Stimulated activated CD4-positive, alpha-beta T cell treated with anti-CD3 and anti-CD28 coated beads, TNF-alpha, amount 100 ng/mL, for 48 hours (primary cell): ENCODE measurements at places on chromosomes 4 and X.

DNA sequence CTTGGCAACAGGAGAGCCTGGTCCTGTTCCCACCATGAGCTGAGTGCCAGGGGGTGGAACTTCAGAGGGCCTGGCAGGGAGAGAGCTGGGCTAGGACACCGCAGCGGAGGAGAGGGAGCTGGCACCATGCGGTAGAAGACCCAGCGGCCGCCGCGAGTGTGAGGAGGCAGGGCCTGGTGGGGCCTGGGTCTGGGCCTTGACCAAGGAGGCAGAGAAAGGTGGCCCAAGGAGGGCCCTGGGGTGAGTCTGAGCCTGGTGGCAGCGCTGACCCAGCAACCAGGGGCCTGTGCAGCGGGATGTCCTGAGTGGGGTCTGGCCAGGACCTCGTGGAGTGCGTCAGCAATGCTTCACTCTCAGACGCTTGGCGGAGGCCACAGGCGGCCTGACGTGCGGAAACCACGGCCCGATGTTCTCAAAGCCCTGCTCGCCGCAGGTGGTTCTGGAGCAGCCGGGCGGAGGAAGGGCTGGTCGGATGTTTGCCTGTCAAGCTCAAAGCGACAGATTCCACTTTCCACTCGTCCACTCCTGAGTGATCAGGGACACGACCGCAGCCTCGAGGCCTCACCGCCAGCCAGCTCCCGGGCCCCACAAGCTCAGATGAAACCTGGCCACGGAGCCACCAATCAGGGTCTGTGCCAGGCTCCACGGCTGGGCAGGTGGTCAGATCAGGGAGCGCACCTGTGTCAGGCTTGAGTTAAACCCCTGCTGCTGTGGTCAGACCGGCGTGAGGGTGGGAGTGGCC lies 20.8 kb downstream of the ATP5ME start:
- DNase-seq = no peak

DNA sequence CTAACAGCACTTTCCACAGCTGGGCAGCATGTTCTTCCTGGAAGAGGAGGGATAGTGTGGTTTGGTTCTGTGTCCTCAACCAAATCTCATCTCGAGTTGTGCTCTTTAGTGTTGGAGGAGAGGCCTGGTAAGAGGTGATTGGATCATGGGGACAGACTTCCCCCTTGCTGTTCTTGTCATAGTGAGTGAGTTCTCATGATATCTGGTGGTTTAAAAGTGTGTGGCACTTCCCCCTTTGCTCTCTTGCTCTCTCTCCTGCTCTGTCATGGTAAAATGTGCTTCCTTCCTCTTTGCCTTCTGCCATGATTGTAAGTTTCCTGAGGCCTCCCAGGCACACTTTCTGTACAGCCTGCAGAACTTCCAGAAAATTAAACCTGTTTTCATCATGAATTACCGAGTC lies 133.7 kb upstream of the NDP start:
- no peak for DNase-seq

- DNase-seq = no peak
Observed at GRCh38 chrX:122565952-122566351, 618.1 kb upstream of the GRIA3 start.

DNA sequence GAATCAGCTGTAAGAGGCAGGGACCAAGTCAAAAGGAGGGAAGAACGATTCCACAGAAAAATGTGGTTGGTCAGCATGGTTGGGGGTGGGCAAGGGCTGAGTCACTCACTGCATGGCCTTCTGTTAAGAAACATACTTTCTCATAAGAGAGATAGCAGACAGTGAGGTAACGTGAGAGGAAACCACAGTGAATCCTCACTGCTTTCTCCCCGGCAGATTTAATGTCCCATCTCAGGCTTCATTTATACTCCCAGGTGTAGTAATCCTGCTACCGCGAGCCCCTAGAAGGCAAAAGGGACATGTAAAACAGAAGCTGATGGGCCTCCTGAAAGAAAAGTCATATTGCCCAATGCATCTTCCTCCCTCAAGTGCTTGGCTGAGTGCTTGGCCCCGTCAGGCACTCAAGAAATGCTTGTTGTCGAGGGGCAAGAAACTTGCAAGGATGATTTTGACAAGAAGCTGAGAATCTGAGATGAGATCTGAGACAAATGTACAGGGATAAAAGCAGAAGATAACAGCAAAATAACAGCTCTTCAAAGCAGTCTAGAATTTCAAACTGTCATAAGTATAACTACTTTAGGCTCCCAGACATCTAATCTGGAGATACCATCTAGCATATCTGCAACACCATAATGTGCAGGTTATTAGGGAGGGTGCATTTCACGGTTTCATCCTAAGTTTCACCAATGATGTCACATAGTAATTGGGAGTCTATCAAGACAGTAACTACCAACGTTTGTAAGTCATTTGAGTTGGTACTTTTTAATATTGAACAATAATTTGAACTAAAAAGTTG lies 40.2 kb downstream of the SH3KBP1 start:
- DNase-seq = no peak

GRCh38 chr4:9924750-9925149 lies 96.5 kb downstream of the SLC2A9 start:
- DNase-seq = no peak

GRCh38 chr4:148415500-148415899 lies 26.7 kb downstream of the NR3C2 start:
- DNase-seq = no peak

- no peak for DNase-seq
Observed at GRCh38 chr4:53852343-53852742, 212.1 kb downstream of the CHIC2 start.

DNA sequence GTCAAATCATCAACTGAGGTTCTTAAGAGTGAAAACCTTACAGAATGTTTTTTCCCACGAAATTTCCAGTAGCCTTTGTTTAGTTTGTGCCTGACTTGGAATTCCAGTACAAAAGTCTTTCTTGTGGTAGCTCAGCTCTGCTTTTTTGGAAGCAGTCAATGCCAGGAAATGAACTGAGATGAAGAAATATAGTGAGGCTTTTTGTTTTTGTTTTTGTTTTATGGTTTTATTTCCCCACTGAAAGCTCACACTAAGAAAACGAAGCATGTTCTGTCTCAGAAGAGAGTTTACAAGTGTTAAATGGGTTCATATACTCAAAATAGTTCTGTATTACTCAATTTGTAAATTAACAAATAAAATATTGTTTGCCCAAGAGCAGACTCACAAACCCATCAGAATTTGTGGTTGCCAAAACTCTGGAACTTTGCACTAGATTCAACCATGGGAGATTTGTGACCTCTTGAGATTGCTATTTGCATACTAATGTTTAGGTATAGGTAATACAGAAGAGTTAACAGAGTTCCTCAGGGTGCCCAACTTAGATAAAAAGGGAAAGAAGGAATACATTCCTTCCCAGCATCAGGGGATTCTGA lies 1060.8 kb downstream of the FAT4 start:
- DNase-seq = no peak

- no peak for DNase-seq
Observed at GRCh38 chrX:149313871-149314371, 191.2 kb downstream of the IDS start.

- DNase-seq = no peak
Observed at GRCh38 chr4:48127231-48127630, 6.8 kb downstream of the TXK start.

DNA sequence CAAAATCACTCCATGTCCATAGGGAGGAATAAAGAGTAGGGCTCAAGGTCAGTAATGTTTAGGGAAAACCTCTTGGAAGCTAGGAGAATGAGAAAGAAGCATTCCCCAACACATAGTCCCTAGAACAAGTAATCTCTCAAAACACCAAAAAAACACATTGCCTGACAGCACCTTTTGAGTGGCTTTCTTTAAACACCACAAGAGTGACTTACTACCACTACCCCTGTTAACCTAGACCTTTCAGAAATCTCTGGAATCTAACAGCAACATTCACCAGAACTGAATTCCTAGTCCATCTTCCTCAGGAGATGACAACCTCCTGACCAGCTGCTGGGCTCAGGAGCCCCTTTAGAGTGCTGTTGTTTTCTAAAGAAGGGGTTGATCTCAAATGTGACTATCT lies 142.2 kb downstream of the SOWAHB start:
- no peak for DNase-seq

- DNase-seq = no peak
Observed at GRCh38 chr4:90198086-90198847, 71.1 kb downstream of the CCSER1 start.

GRCh38 chrX:38871129-38872029 lies 70.1 kb downstream of the MID1IP1 start:
- no peak for DNase-seq

GRCh38 chr4:81378386-81378785 lies 93.3 kb downstream of the RASGEF1B start:
- DNase-seq = no peak

- no peak for DNase-seq
Observed at GRCh38 chrX:110135618-110136017, 132.7 kb downstream of the TMEM164 start.

GRCh38 chrX:108029928-108030711 lies 14.7 kb upstream of the VSIG1 start:
- no peak for DNase-seq

DNA sequence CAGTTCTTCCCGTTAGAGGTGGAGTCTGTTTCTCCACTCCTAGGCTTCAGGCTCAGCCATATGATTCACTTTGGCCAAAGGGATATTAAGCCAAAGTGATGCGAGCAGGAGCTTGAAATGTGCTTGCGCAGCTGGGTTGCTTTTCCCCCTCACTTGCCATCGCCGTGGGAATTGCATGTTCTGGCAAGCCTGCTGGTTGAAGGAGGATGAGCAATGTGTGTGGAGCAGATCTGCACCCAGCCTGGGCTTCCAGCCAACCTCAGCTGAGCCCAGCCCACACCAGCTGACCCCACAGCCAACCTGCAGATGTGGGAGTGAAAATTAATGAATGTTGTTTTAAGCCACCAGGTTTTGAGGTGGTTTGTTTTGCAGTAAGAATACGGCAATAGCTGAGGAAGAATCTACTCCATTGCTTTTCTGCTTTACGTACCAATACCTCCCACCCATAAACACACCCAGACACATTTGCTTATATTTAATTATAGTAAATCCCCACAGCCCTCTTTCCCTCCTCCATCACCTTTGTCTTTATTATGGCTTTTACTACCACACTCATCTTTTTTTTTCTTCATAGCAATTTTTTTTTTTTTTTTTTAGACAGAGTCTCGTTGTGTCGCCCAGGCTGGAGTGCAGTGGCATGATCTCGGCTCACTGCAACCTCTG lies 132.8 kb upstream of the FUNDC1 start:
- DNase-seq = no peak

GRCh38 chr4:7442574-7443162 lies 7.9 kb upstream of the PSAPL1 start:
- DNase-seq = no peak

DNA sequence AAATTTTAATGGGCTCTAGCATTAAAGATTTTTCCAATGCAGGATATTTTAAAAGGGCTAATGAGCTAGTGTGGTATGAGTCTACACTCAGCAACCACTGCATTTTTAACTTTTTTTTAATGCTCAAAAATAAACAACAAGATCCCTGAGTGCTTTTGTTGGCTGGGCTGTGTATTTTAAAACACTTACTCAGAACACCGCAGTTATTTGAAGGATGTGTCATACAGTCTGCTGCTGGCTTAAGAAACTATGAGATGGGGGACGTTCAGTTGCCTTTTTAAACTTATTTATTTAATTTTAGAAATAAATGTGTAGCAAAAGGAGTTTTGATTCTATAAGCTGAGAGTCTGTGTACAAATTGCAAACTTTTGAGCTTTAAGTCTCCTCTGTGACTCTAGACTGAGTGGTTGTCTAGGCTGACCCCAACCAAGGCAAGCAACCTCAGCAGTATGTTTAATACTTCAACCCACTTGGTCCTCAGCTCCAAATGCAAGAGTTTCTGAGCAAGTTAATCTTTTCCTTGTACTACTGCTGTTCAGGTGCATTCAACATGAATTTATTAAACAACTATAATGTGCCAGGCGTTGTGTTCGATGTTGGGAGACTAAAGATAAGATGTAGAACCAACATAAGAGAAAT lies 278.6 kb upstream of the DIPK2B start:
- DNase-seq = no peak

GRCh38 chr4:2923141-2923551 lies 40.1 kb downstream of the NOP14 start:
- no peak for DNase-seq

- no peak for DNase-seq
Observed at GRCh38 chr4:24248674-24249630, 335.4 kb downstream of the DHX15 start.

- DNase-seq = no peak
Observed at GRCh38 chrX:131944936-131945902, 77.9 kb upstream of the STK26 start.

DNA sequence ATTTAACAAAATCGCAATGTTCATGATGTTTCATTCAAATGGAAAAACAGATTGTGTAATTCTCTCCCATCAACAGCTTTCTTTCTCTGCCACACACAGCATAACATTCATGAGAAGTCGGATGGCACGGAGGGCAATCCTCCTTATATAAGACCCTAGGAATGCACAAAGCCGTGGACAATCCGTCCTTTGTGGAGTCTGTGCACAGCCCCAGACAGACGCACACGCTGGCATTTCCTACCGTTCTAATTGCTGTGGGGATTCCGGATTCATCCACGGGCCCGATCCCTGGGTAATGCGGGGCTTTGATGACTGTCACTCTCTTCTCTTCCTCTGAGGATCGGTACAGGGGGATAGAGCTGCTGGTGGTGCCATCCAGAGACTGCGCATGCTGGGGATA lies 121.9 kb upstream of the PDLIM3 start:
- no peak for DNase-seq

DNA sequence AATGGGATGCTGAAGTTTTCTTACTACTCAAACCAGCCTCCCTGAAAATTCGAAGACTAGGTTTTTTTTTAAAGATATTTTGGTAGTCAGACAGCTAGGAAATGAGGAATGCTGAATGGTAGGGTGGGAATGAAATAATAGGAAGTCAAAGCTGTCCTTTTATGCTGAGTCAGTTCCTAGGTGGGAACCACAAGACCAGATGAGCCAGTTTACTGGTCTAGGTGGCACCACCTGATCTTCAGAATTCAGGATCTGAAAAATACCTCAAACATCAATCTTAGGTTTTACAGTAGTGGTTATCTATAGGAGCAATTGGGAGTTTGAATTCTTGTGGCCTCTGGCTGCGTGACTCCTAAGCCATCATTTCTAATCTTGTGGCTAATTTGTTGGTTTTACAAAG lies 183.1 kb upstream of the GALNT7 start:
- no peak for DNase-seq

DNA sequence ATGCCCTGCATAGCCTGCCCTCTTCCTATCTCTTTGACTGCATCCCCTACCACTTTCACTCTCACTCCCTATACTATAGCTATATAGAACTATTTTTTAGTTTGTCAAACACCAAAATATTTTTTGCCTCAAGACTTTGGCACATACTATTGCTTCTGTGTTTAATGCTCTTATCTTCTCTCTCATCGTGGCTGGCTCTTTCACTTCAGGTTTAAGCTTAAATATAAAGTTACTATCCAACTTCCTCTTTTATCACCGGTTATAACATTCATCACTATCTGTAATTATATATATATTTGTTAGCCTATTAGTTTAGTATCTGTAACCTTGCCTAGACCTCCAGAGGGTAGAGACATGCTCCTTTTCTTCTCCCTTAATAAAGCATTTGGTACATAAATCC lies 11.5 kb upstream of the HMGB2 start:
- DNase-seq = no peak

DNA sequence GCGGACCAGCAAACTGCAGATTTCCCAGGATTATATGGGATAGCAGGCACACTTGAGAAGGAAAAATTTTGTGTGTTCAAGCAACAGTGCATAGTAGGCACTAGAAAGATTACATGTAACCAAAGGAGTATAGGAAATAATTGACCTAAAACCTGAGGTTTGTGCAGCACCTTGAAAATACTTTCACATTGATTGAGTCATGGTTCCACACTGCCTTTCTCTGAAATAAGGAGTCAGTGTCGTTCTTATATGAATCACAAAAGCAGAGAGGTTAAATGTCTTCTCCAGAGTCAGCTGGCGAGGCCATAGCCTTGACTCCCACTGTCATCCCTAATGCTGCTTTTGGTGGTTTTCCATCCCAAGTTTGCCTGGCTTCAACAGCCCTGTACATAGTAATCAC lies 138.9 kb downstream of the SOWAHB start:
- no peak for DNase-seq
